ENCODE measurements at places on chromosomes 7 and 10.

DNA sequence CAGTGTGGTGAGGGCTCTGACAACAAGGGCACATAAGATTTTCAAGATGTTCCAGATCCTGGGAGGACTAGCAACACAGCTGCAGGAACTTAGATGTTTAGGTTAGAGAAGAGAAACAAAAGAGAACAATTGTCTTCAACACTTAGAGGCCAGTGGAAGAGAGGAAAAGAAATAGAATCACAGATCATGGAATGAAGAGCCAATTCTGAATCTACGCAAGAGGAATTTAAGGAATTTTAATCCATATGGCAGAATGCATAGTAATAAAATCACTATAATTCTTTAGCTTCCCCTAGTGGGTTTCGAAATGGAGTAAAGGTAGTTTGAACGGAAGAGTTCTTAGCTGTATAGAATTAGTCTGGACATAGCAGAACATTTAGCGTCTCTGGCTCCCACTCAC, 114.6 kb upstream of the LRRTM3 start:
- H3K4me1 ChIP-seq, result no peaks in the 10 kb centered on the region
- DNase-seq, result no peak
- H3K36me3 ChIP-seq, result no peaks in the 10 kb centered on the region
- H3K27me3 ChIP-seq, result no peaks in the 10 kb centered on the region
- H3K4me3 ChIP-seq, result no peak overlapping the region

- no peaks in the 10 kb centered on the region for H3K36me3 ChIP-seq
- no peaks in the 10 kb centered on the region for H3K4me1 ChIP-seq
- no peak overlapping the region for H3K4me3 ChIP-seq
- DNase-seq, result no peak
- H3K27me3 ChIP-seq, result no peaks in the 10 kb centered on the region
These were observed 228.6 kb downstream of the MGMT start for GRCh38 chr10:129695671-129696070.

GRCh38 chr7:47277321-47277781, 304.6 kb downstream of the TNS3 start:
- DNase-seq, result no peak
- H3K4me3 ChIP-seq, result no peak overlapping the region
- no peaks in the 10 kb centered on the region for H3K4me1 ChIP-seq
- H3K27ac ChIP-seq, result no peak overlapping the region
- peaks cover 63% of the 10 kb centered on the region for H3K36me3 ChIP-seq
- H3K27me3 ChIP-seq, result no peaks in the 10 kb centered on the region

GRCh38 chr10:89384474-89385340, 6.9 kb downstream of the IFIT1B start:
- no peaks in the 10 kb centered on the region for H3K36me3 ChIP-seq
- DNase-seq, result no peak
- no peak overlapping the region for H3K4me3 ChIP-seq
- H3K4me1 ChIP-seq, result no peaks in the 10 kb centered on the region

DNA sequence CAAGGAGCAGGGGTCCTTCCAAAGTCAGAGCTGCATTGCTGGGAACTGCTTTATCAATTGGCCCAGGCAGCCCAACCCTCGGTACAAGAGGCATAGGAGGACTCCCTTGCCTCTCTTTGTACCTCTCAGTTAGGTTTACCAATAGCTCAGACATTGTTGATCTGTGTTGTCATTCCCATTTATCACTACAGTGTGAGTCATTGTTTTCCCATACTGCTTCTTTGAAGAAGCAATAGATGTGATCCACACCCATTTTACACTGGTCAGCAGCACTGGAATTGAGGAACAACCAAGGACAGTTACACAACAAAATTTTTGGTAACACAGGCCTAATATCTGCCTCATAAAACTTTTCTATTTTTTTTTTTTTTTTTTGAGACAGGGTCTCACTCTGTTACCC, 307.2 kb downstream of the SNX13 start:
- H3K4me1 ChIP-seq, result no peaks in the 10 kb centered on the region
- H3K27ac ChIP-seq, result no peak overlapping the region
- no peak overlapping the region for H3K4me3 ChIP-seq
- no peaks in the 10 kb centered on the region for H3K36me3 ChIP-seq
- H3K27me3 ChIP-seq, result no peaks in the 10 kb centered on the region
- DNase-seq, result no peak

DNA sequence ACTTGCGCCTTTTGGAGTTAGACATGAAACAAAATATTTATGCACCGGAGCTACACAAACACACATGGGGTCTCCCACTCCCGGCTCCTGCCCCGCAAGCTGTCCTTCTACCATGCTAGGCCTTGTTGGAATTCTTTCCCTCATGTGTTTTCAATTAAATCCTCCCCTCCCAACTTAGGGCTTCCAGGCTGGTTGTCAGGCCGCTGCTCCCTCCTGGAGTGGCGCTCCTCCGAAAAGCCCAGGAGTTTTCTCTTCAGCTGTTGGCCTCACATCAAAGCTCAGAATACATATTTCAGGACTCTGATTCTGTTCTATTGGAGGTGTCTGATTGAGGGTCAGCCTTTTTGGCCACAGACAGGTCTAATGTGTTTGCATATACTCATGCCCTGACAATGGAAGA, 113.3 kb downstream of the FANK1 start:
- no peaks in the 10 kb centered on the region for H3K4me1 ChIP-seq
- no peak for DNase-seq
- H3K27ac ChIP-seq, result no peak overlapping the region
- H3K27me3 ChIP-seq, result no peaks in the 10 kb centered on the region
- H3K4me3 ChIP-seq, result no peak overlapping the region
- no peaks in the 10 kb centered on the region for H3K36me3 ChIP-seq

DNA sequence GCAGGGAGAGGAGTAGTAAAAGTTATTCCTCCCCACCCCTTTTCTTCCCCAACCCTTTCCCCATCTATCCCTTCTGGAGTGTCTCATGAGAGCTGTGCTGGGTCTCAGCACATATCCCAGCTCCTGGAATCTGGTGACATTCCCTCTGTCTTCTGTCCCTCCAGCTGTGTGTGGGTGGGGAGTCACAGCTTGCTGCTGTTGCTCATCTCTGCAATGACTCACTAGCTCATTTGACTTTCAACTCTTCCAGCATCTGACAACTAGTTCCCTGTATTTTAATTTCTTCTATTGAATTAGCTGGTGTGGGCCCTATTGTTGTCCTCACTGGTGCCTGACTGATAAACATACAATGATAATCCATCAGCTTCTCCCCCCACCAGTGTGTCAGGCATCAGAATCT, 198.9 kb upstream of the AUTS2 start:
- no peaks in the 10 kb centered on the region for H3K27me3 ChIP-seq
- H3K36me3 ChIP-seq, result no peaks in the 10 kb centered on the region
- DNase-seq, result no peak
- no peaks in the 10 kb centered on the region for H3K4me1 ChIP-seq
- no peak overlapping the region for H3K4me3 ChIP-seq

- DNase-seq, result no peak
- H3K36me3 ChIP-seq, result no peaks in the 10 kb centered on the region
- no peak overlapping the region for H3K27ac ChIP-seq
- H3K4me3 ChIP-seq, result no peak overlapping the region
- no peaks in the 10 kb centered on the region for H3K27me3 ChIP-seq
These were observed 7.7 kb downstream of the PNLIP start for GRCh38 chr10:116553378-116553980.

DNA sequence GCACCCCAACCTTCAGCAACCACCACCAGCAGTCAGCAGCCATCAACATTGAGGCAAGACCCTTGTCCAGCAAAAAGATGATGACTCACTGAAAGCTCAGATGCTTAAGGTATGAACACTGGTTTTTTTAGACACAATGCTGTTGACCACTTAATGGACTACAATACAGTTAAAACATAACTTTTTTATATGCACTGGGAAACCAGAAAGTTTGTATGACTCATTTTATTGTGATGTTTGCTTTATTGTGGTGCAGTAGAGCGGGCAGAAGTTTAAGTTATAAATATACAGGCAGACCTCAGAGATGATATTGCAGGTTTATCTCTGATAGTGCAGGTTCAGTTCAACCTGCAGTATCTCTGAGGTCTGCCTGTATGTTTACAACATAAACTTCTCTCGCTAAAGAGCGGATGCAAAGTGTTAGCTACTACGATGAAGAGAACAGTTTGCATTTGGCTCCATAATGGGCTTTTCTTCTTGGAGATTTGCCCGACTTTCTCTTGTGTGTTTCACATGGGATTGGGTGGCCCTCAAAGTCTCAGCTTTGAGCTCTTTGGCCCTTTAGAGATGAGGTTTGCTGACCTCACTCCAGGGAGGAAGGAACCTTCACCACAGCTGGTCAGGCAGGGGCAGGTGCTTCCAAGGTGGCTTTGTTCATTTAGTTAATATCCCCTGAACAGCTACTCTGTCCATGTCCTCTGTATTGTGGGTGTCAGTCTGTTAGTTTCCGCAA, 84.4 kb upstream of the SHH start:
- no peak for DNase-seq
- H3K4me3 ChIP-seq, result no peak overlapping the region
- H3K4me1 ChIP-seq, result no peaks in the 10 kb centered on the region
- no peak overlapping the region for H3K27ac ChIP-seq

GRCh38 chr7:25359471-25360059, 131.3 kb upstream of the NPVF start:
- H3K36me3 ChIP-seq, result no peaks in the 10 kb centered on the region
- H3K4me1 ChIP-seq, result no peaks in the 10 kb centered on the region

- H3K27ac ChIP-seq, result no peak overlapping the region
- H3K4me3 ChIP-seq, result no peak overlapping the region
- H3K4me1 ChIP-seq, result peaks cover 10% of the 10 kb centered on the region
- DNase-seq, result no peak
These were observed 10.2 kb upstream of the CH25H start for GRCh38 chr10:89217057-89217990.

DNA sequence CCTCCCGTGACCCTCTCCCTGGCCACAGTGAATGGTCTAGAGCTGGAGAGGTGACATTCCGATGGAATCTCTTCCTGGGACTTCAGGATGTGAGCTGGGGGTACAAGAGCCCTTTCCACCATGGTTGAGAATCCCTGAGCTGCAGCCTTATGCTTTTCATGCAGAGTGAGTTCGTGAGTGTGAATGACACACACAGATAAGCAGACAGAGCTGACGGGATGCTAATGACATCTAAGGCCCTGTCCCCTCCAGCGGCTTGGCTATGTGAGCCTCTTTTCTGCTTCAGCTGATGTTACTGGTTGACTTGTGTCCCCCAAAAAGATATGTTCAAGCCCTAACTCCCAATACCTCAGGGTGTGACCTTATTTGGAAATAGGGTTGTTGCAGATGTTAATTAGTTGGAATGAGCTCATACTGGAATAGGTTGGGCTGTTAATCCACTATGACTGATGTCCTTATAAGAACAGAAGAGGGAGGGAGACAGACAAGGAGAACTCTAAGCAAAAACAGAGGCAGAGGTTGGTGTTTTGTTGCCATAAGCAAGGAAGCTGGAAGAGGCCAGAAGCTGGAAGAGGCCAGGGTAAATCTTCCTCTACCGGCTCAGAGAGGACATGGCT, 111.1 kb upstream of the AFAP1L2 start:
- H3K4me1 ChIP-seq, result peaks cover 13% of the 10 kb centered on the region
- H3K27ac ChIP-seq, result no peak overlapping the region
- no peak for DNase-seq
- no peaks in the 10 kb centered on the region for H3K36me3 ChIP-seq
- H3K4me3 ChIP-seq, result no peak overlapping the region
- H3K27me3 ChIP-seq, result no peaks in the 10 kb centered on the region

DNA sequence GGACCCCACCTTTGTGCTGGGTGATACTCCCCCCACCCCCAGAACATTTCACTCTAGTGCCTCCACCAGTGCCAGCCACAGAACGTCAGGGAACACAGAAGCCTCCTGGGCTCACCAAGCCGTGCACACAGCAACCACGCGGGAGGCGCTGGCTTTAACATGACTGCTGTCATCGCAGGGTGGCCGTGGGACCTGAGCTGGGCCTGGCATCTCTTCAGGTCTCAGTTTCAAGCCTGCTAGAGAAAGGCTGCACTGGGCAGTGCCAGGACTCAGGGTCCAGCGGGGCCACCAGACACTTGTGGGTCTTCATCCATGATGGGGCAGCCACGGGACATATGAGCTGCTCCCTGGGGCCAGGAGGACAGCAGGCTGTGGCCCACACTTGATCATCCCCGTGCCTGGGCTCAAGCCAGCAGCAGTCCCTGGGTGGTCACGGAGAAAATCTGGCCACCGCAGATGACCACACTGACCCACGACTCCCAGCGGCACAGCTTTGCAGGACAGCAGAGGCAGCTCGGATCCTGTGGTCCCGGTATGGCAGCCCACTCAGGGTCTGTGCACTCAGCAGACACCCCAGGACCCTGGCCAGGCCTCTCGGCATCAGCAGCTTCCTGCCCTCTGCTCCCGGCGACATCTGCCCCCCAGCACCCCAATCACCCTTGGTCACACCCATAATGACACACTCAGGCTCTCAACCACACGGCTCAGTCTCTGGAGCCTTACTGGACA, 44.2 kb downstream of the CAMK2B start:
- H3K27ac ChIP-seq, result no peak overlapping the region
- no peaks in the 10 kb centered on the region for H3K36me3 ChIP-seq
- H3K4me1 ChIP-seq, result no peaks in the 10 kb centered on the region
- no peaks in the 10 kb centered on the region for H3K27me3 ChIP-seq
